ENCODE measurements at places on chromosomes 16 and 17. TPM values are rescaled to one million over a fixed set of nuclear protein-coding genes. Genes with fewer than 3 reads are reported as not detected.

KRTAP4-9 gene
- not detected for total RNA-seq

DNA sequence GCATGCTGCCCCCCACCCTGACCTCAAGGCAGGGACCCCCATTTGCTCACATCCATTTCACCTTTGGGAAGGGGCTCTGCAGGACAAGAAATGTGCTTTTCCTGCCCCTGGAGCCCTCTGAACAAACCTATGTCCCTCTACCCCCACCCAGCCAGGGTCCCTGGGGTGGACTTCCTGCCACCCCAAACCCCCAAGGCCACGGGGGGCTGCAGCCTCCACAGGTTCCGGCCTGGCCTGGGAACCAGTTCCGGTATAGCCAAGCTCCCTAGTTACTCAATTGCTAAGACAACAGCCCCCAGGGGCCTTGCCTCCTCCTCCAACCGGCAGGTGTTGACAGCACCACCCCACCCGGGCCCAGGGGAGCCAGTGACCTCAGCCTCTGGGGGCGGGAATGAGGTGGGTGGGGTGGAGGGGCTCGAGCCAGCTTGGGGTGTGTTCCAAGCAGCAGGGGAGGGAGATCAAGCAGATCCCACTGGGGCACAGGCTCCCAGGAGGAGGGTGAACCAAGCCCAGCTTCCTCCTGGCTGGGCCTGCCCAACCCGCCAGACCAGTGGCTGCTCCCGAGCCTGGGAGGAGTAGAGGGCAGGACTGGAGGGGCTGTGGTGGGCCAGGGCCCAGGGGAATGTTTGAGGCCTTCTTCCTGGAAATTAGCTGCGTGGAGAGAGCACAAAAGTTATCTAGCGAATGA, 6.6 kb downstream of the PNMT start:
- H3K27me3 ChIP-seq = peaks cover 17% of the 10 kb centered on the region
- H3K4me3 ChIP-seq = no peak overlapping the region
- H3K4me1 ChIP-seq = peaks cover 47% of the 10 kb centered on the region
- no peak for DNase-seq
- peak overlapping the region; percentile 78 for H3K27ac ChIP-seq
- no peaks in the 10 kb centered on the region for H3K36me3 ChIP-seq

GRCh38 chr17:9231449-9232154, 210.3 kb downstream of the NTN1 start:
- H3K27me3 ChIP-seq = no peaks in the 10 kb centered on the region
- H3K4me1 ChIP-seq = peaks cover 10% of the 10 kb centered on the region
- DNase-seq = no peak
- H3K27ac ChIP-seq = no peak overlapping the region
- no peak overlapping the region for H3K4me3 ChIP-seq

DNA sequence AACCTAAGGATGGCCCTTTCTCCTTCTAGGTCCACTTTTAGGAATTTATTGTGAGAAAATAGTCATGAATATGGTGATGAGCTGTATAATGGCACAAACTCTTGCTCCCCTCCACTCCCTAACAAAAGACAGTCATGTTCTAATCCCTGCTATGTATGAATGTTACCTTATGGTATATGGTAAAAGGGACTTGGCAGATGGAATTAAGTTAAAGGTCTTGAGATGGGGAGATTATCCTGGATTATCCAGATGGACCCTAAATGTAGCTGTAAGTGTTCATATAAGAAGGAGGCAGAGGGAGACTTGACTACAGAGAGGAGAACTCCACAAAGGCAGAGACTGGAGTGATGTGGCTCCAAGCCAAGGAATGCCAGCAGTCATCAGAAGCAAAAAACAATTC, 296.1 kb downstream of the SOX9 start:
- H3K4me3 ChIP-seq = no peak overlapping the region
- no peaks in the 10 kb centered on the region for H3K27me3 ChIP-seq
- H3K4me1 ChIP-seq = peaks cover 13% of the 10 kb centered on the region
- DNase-seq = no peak
- no peaks in the 10 kb centered on the region for H3K36me3 ChIP-seq
- no peak overlapping the region for H3K27ac ChIP-seq

DNA sequence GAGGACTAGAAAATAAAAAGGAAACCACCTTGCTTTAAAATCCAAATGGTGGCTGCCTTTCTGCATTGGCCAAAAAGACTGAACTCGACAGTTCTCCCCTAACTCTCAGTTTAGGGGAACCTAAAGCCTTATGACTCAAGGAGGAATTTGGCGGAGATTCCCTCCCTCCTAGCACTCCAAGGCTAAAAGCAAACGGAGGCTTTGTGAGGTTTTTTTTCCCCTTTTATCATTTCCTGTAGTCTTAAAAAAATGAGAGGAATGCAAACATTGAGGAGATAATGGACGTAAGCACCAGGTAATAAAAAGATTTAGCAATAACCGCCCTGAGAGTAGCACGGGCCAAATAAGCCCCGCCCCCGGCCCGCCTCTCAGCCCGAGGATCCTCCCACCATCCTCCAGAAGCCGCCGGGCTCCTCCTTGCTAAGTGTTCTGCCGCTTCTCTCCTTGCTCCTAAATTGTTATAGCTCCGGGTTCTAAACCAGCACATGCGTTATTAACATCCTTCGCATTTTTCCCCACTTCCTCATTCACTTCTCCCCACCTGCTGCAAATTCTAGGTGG, 5.8 kb upstream of the KIFC3 start:
- peaks cover 28% of the 10 kb centered on the region for H3K4me1 ChIP-seq
- H3K27me3 ChIP-seq = no peaks in the 10 kb centered on the region
- DNase-seq = peak; percentile 64
- no peak overlapping the region for H3K27ac ChIP-seq

DNA sequence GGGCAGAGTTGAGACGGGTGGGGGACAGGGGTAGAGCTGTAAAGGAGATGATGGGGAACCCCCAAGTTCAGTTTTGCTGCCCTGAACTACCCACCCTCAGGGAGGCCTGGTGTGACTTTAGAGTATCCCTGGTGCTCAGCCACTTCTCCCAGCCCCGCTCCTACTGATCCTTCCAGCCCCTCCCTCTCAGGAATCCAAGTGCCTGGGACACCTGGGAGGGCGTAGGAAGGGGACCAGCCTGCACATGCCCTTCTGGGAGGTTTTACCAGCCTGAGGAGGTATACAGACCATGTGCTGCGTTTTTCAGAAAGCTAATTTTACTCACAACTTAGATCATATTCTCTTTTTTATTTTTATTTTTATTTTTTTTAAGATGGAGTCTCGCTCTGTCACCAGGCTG, 4.1 kb downstream of the ST6GALNAC2 start:
- no peaks in the 10 kb centered on the region for H3K36me3 ChIP-seq
- no peak for DNase-seq
- H3K4me3 ChIP-seq = no peak overlapping the region

DNA sequence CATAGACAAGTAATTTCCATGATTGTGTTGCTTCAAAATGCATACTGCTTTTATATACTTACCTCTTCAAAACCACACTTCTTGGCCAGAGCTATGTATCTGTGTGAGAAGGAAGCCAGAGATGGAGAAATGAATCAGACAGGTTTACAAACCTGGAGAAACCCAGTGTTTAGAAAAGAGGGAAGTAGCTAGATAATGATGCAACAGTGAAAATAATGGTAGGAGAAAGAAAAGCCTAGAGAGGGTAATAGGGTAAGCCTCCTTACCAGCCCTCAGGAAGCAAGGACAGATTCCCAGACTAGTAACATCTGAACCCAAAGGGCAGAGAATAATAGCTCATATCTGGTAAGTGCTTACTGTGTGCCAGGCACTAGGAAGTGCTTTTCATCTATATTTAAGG, 250.3 kb upstream of the CDH11 start:
- H3K4me3 ChIP-seq = no peak overlapping the region
- DNase-seq = no peak
- H3K27me3 ChIP-seq = no peaks in the 10 kb centered on the region
- H3K4me1 ChIP-seq = no peaks in the 10 kb centered on the region
- no peaks in the 10 kb centered on the region for H3K36me3 ChIP-seq

CTRB1 gene
- 24.3 TPM for total RNA-seq

DNA sequence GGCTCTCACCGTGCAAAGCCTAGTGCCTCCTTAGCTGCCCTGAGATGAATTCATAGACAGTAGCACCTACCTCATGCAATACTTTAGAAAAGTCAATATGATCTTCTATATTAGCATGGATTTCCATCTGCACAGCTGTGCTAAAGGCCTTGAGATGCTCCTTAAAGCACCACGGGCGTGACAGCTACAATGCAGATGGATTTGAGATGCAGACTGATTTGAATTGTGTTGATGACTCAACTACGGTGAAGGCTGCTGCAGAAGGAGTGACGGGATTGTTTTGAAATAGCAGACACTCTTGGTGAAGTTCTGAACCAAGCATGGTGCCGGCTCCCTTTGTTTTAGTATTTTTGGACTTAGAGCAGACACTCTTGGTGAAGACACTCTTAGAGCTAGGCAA, 88.2 kb downstream of the SPECC1 start:
- DNase-seq = no peak
- H3K36me3 ChIP-seq = no peaks in the 10 kb centered on the region
- H3K27ac ChIP-seq = no peak overlapping the region
- no peak overlapping the region for H3K4me3 ChIP-seq

GRCh38 chr16:21590287-21590686, 9.1 kb upstream of the METTL9 start:
- H3K27me3 ChIP-seq = no peaks in the 10 kb centered on the region
- H3K4me3 ChIP-seq = no peak overlapping the region
- H3K27ac ChIP-seq = no peak overlapping the region
- H3K4me1 ChIP-seq = no peaks in the 10 kb centered on the region
- no peak for DNase-seq

DNA sequence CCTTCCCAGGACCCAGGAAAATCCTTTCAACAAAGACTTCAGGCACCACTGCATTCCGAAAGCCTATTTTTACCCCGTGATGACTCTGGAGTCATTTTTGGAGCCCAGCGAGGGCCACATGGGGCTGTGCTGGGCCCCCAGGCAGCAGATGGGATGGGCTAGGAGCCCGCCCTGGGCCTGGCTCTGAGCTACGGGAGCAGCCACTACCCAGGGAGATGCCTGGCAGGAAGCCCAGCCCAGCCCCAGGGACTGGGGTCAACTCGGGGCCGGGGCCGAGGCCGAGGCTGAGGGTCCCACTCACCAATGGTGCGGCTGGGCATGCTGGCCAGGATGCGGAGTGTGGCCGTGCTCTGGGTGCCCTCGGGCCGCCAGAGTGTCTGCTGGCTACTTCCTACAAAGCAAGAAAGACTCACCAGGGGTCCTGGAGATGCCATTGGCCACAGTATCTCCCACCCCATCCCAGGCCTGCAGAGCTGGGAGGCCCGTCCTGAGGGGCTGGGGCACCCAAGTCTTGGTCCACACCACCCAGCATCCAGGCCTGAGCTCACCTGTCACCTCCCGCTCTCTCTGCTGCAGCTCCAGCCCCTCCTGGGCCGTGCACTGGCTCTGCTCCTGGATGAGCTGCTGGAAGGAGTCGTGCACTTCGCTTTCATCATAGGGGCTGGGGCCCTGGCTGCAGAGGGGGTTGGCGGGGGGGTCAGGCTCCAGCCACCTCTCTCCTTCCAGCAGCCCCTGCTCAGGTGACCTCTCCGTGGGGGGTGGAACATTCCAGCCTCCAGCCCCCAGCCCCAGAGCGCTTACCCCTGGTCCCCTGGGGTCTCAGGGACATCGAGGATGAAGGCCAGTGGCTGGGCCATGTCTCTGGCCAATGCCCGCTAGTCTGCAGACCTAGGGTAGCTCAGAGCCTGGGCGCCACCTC, 2.3 kb downstream of the TMC6 start:
- no peaks in the 10 kb centered on the region for H3K27me3 ChIP-seq
- peak overlapping the region; percentile 75 for H3K27ac ChIP-seq
- H3K4me3 ChIP-seq = peak overlapping the region; percentile 10
- peaks cover 40% of the 10 kb centered on the region for H3K36me3 ChIP-seq
- peaks cover 68% of the 10 kb centered on the region for H3K4me1 ChIP-seq
